ENCODE measurements at places on chromosomes 4 and X.

GRCh38 chr4:101279377-101279871 lies 67.9 kb downstream of the PPP3CA start:
- peak; percentile 11 for DNase-seq

- no peak for DNase-seq
These were observed 115.5 kb upstream of the WDR1 start for GRCh38 chr4:10232114-10232513.

- no peak for DNase-seq
These were observed 77.4 kb upstream of the PRSS48 start for GRCh38 chr4:151199319-151200190.

GRCh38 chr4:20422398-20422797 lies 170.7 kb downstream of the SLIT2 start:
- peak; percentile 43 for DNase-seq

GRCh38 chr4:87097075-87097474 lies 123.3 kb downstream of the KLHL8 start:
- no peak for DNase-seq

- no peak for DNase-seq
These were observed 2.8 kb downstream of the AWAT2 start for GRCh38 chrX:70046978-70047377.

GRCh38 chr4:141391293-141391692 lies 170.6 kb downstream of the ZNF330 start:
- DNase-seq = no peak

- no peak for DNase-seq
These were observed 162.9 kb upstream of the FGF13 start for GRCh38 chrX:138874271-138874935.

- DNase-seq = no peak
These were observed 168.9 kb upstream of the NUDT10 start for GRCh38 chrX:51163730-51164129.

DNA sequence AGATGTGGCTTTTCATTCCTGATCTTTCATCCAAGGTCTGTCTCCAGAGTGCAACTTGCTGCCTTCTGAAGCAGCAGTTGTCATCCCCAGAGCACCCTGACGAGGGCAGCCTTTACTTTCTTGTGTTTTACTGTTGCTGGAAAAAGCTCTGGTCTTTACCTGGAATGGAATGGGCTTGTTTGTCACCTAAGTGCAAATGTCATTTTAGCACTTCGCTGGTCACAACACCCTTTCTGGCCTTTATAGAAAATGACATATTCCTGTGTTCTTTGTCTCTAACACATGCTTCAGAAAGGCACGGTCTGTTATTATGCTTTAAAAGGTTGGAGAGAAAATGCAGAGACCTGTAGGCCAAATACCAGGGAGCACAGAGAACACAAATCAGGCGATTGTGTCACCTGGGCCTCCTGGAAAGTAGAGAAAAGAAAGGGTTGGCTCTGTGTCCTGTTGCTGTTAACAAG lies 332.7 kb upstream of the IGFBP7 start:
- DNase-seq = peak; percentile 58

GRCh38 chrX:152637649-152638442 lies at the start of gene GABRQ:
Gene GABRQ, plus strand, starts transcription at chrX:152637895. Its CDS starts 308 bp downstream, at chrX:152638203.
- peak; percentile 72 for DNase-seq

DNA sequence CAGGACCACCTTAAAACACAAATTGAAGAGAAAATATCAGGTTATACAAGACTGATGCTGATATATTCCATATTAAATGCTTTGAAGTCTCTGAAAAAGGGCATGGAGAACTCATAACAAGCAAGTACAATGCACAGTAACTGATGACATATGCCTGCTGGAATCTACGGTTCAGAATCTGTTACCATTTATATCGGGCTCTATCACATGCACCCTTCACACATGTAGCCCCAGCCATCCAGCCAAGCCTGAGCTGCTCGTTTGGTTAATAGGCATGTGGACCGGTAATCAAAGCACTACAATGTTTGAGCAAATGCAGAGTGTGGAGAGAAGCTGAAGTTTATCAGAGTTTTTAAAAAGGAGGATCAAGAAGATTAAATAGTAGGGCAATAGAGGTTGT lies 11.8 kb downstream of the COMMD8 start:
- no peak for DNase-seq

DNA sequence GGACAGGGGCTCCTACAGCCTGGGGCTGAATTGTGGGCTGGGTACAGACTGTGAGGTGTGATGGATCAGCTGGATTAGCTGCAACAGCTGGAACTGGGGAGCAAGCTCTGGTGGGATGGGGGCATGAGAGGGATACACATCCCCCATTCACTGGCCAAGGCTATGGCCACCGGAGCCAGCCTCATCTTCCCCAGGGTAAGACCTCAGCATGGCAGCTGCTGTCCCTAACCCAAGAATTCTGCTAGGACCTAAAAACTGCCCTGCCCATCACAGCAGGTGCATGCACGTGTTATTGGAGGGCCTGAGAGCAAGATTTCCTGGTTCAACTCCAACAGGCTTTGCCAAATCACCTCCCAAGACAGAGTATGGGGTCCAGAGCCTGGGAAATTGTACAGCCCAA lies 258.6 kb upstream of the AGTR2 start:
- peak; percentile 5 for DNase-seq

GRCh38 chr4:145260091-145260490 lies 79.7 kb upstream of the OTUD4 start:
- DNase-seq = no peak

DNA sequence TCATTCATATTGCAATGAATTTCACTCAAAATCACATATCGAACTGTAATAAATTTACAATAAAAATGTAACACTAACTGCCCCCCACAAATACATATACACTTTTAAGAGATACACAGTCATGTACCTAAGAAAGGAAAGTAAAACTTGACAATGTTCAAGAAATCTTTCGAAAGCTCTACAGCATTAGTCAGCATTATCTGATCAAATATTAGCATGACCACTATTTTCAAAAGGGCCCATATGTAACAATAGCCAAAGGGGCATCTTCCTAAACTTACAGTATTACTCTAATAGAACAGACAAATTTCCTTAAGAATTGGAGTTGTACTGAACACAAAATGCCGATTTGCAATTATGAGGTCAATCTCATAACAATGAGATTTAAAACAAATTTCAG lies 51.8 kb downstream of the STX18 start:
- no peak for DNase-seq

GRCh38 chr4:62162606-62163005 lies 962.5 kb downstream of the ADGRL3 start:
- no peak for DNase-seq

DNA sequence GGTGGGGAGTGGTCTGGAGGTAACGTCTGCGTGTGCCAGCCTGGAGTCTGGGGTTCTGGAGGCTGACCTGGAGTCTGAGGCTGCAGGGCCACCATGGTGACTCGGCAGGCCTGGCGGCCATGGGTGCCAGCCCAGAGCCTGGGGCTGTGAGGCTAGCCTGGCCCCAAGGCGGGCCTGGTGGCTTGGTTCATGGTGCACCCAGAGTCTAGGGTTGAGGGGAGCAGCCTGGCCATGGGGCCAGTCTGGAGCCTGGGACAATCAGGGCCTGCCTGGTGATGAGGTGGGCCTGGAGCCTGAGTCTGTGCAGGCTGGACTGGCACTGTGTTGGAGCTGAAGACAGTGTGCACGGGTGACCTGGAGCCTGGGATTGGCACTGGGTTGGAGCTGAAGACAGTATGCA lies 64.9 kb downstream of the CXorf49B start:
- no peak for DNase-seq

GRCh38 chr4:151887031-151887815 lies 126.4 kb upstream of the GATB start:
- DNase-seq = no peak

- no peak for DNase-seq
These were observed 5.3 kb upstream of the PAPSS1 start for GRCh38 chr4:107725281-107725859.

DNA sequence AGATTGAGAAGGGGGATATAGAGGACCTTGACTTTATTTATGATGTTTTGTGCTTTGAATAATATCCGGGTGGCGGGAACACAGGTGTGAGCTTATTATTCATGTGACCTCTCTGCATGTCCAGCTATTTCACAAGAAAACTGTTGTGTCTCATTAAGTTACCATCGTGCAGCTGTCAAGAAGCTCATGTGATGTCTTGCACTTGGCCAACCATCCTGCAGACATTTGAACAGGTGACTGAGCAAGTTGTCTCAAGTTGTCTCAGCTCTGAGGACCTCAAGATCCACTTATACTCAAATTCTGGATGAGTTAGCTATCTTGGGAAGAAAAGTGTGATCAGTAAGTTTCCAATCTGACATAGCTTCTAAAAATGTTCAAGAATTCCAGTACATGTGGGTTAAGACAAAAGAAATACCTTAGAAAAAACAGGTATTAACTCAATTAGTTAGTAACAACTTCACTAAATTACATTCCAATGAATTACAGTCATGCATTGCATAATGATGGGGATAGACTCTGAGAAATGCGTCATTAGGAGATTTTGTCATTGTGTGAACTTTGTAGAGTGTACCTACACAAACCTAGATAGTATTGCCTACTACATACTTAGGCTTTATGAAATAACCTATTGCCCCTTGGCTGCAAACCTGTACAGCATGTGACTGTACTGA lies 462.2 kb downstream of the INPP4B start:
- DNase-seq = no peak

DNA sequence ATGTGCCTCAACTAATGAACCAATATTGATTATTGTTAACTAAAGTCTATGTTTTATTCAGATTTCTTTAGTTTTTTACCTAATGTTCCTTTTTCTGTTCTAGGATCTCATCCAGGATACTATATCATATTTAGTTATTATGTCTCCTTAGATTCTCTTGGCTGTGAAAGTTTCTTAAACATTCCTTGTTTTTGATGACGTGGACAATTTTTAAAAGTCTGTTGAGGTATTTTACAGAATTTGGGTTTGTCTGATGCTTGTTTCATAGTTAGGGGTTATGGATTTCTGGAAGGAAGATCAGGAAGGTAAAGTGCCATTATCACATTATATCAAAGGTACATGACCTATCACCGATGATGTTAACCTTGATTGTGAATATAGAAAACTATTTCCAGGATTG lies 18.2 kb upstream of the MCTS1 start:
- DNase-seq = no peak

DNA sequence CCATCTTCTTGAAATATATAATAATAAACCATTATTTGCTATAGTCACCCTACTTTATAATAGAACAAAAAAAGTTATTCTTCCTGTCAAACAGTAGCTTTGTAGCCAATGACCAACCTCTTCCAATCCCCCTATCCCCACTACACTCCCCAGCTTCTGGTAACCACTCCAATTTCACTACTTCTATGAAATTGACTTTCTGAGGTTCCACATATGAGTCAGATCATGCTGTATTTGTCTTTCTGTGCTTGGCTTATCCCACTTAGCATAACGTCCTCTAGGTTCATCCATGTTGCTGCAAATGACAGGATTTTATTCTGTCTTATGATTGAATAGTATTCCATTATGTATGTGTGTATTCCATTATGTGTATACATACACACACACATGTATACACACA lies 809.7 kb upstream of the NDST4 start:
- DNase-seq = no peak

DNA sequence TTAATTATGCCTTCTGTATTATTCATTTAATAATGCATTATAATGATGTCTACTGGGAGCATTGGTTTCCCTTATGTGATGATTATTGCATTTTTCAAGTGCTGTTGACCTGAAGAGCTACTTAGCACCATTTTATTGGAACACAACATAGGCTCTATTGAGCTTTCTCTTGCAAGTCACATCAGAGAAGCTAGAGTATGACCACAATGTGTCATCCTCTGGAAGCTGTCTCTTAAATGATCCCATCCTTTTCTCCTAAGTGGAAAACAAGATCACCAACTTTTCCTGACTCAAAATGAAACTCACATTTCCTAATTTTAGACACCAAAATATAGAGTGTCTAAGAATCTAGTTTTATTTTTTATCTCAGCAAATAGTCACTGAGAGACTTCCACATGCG lies 1451.9 kb downstream of the PCDH7 start:
- no peak for DNase-seq

- DNase-seq = no peak
These were observed 10.4 kb downstream of the CCSER1 start for GRCh38 chr4:90137555-90137954.

- DNase-seq = peak; percentile 81
These were observed 1.6 kb downstream of the PRICKLE3 start for GRCh38 chrX:49184294-49185281.

DNA sequence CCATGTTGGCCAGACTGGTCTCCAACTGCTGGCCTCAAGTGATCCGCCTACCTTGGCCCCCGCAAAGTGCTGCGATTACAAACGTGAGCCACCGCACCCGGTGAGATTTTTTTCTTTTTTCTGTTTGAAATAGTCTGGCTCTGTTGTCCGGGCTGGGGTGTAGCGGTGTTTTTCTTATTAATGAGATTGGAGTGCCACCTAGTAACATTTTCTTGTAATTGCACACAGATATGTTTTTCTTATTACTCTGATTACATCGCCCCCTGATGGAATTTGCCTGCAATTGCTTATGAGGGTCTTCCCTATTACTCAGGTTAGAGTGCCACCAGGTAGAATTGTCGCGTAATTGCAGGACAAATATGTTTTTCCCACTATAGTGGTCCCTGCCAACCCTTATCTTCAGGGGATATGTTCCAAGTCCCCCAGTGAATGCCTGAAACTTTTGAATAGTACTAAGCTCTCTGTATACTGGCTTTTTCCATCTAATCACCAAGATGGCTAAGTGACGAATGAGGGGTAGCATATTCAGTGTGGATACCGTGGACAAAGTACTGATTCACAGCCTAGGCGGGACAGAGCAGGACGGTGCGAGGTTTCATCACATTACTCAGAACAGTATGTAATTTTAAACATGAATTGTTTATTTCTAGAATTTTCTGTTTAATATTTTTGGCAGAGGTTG lies 8.6 kb upstream of the PDHA1 start:
- peak; percentile 25 for DNase-seq

GRCh38 chr4:105637408-105638176 lies 70.9 kb downstream of the INTS12 start:
- peak; percentile 20 for DNase-seq

DNA sequence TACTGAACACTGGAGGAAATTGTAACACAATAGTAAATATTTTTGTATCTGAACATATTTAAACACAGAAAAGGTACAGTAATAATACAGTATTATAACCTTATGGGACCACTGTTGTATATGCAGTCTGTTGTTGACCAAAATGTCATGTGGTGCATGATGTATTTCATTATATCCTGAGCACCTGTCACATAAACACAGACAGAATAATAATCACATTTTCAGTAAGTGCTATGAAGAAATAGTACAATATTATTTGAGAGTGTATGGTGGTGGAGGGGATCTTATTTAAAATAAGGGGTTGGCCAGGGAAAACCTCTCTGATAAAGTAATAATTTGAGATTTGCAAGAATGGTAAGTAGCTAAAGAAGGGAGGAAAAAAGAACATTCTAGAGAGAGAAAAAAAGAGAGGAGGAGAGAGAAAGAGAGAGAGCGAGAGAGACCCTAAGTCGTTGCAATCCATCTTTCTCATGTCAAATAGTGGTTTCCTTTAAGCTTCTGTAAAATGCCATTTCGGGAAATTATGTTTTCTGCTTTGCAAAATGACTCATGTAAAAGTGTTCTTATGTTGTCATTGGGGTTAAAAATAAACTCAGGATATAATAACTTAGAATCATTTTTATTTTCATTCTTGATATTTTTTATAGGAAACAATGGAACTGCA lies 19.3 kb upstream of the CLNK start:
- DNase-seq = no peak

GRCh38 chrX:30504309-30504708 lies 73.3 kb downstream of the TASL start:
- DNase-seq = peak; percentile 12

GRCh38 chr4:14452764-14453163 lies 549.5 kb upstream of the CPEB2 start:
- DNase-seq = no peak
